T1000 (cell line): ENCODE measurements at places on chromosomes 5 and 9.
A peak's percentile ranks its signal among the peaks of the same experiment; 100 is the strongest.

DNA sequence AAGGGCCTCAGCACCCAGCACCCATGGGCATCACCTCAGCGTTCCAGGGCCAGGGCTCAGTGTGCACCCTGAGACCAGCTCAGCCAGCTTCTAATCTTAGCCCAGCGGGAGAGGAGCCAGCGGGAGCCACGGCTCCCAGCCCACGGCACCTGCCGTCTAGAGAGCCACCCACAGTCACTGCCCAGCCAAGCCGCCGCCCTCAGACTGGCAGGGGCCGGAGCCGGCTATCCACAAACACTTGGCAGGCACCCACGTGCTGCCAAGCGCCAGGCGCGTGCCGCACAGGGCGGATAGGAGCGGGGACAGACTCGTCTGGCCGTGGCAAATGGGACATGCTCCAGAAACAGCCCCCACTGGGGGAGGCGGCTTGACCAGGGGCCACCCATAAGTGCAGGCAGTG, 18.6 kb downstream of the BRD3 start:
- DNase-seq = no peak

- no peak for DNase-seq
These were observed 78.4 kb downstream of the SEMA5A start for GRCh38 chr5:9467199-9468059.

DNA sequence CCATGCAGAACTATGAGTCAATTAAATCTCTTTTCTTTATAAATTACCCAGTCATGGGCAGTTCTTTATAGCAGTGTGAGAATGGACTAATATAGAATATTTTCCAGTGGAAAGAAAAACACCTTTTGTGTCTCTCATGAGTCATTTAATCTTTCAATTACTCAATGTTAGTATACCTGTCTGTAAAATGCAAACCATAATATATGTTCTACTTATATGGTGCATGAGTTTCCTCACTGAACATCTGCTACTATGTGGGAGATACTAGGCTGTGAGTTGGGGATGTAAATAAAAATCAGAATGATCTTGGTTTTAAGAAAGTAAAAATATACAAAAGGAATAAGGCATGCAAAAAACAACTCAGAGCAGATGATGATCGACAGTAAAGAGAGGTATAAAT, 15.0 kb downstream of the CDH10 start:
- no peak for DNase-seq

GRCh38 chr5:103360475-103360874, 101.9 kb downstream of the MACIR start:
- no peak for DNase-seq

DNA sequence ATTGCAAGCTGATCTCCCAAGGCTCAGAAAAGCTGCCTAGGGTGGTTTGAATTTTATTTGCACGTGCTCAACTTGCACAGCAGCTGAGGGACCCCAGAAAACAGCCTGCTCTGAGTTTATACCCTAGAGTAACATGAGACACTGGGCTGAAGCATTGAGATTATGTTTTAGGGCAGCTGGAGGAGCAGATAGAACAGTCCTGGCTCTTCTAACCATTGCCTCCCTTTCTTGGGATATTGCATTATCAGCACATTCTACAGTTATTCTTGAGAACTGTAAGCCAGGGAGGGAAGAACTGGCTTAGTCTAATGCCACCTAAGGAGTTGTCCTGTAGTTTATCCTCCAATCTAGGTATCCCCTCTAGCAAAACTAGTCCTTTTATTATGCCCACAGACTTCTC, 10.3 kb downstream of the SMC2 start:
- DNase-seq = no peak

DNA sequence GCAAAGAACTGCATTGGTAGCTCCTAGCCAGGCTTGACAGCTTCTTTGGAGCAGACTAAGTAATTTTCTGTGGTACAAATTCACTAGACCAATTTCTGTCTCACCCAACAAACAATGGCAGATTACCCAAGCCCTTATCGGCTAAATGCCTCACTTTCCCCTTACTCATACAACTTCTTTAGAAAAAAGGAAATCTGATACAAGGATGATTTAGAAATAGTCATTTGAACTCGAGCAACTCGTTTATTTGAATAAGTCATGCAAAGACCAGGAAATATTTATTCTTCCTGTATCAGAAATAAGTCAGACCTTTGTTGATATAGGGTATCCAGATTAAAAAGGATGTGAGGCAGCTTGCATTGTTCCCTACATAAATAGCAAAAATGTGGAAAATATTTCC, 170.4 kb upstream of the CDH6 start:
- DNase-seq = no peak

- DNase-seq = no peak
These were observed 244.3 kb upstream of the WWC1 start for GRCh38 chr5:168047043-168047668.

- DNase-seq = no peak
These were observed 328.9 kb downstream of the NR2F1-AS1 start for GRCh38 chr5:93252165-93252564.

DNA sequence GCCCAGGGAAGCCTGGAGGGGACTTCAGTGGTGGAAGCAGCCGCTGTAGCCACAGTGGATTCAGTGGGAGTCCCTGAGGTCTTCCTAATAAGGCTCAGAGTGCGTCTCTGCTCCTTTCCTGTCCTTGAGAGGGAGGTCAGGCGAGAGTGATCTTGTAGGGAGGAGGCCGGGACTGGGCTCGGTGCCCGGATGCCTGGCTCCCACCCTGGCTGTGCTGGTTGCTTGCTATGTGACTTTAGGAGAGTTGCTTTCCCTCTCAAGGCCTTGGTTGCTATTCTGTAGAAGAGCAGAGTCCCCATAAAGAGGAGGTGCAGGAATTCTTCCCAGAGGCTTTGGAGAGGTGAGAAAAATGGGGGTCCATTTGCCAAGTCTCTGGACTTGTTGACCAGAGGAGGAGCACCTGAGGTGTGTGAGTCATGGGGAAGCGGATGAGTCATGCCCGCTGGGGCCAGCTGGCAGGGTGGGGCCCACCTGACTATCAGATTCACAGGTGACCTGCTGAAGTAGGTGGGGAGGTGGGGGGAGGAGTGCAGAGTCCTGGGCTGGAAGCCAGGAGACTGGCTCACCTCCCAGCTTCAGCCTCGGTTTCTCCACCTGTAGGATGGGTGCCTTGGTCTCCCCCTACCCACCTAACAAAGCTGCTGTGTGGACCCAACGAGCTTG, 13.8 kb downstream of the GSN start:
- DNase-seq = no peak

- DNase-seq = no peak
These were observed 3.1 kb downstream of the RANBP3L start for GRCh38 chr5:36298552-36298951.

DNA sequence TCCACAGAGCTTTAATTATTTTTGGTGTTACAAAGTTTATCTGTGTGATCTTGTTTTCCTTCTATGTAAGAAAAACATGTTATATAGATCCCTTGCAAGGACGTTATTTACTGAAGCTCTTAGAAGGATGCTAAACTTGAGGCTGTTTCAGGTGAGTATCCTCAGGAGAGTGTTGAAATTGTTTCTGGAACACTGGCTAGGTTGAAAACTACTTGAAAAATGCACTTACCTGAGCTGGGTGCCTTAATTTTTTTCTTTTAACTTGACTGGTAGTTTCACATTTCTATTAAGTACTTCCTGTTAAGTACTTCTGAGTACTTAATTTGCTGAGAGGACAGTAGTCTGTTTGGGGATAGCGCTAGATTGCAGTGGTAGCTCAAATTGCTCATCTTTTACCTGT, 18.1 kb downstream of the GPBP1 start:
- DNase-seq = no peak

GRCh38 chr9:24459953-24460352, 85.7 kb downstream of the IZUMO3 start:
- DNase-seq = no peak

DNA sequence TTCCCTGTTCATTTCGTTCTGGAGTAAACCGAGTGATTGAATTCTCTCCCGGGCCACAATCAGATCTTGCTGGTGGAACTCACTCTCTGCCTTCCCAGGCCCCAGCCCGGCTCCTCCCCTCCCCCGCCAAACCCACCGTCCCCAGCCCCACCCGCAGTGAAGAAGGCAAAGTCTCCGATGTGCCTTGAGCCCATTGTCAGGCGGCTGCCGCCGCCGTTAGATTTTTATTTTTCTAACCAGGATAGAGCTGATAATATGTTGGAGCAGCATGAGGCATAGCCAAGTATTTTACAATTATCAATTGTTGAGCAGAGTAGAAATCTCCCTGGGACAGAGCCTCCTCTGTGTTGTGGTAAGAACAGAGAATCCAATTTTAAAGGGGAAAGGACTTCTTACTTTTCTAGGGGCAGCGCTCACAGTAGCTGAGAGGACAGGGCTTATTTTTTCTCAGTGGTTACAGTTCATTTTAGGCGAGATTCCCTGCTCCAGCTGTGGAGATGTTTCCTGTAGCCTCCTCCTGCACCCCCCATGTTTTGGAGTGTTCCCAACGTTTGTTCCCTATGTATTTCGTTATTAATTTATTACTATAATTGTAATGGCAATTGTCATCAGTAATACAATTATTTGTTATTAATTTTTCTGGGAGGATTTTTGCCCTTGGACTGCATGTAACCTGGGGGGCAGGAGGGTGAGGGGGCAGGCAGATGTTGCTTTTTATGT, 1.3 kb downstream of the PSAT1 start:
- DNase-seq = no peak

GRCh38 chr9:134375430-134376385, 49.5 kb downstream of the RXRA start:
- DNase-seq = no peak

- DNase-seq = no peak
These were observed 99.4 kb upstream of the HAND1 start for GRCh38 chr5:154577416-154577815.

DNA sequence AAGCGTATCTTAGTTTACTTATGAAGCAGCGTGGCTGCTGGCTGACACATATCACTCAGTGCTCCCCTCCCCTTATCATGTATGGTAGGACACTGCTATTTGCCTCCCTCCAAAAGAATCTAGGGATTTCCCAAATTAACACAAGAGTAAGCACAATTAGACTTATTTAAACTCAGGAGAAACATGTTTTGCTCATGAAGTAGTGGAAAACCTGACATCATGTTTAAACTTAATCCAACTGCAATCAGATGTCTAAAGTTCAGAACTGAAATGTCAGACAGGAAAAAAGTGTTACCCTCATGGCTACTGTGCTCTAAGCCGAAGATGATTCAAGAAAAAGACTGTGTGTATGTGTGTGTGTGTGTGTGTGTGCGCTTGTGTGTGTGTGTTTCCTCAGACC, 324.1 kb upstream of the TNC start:
- DNase-seq = no peak

DNA sequence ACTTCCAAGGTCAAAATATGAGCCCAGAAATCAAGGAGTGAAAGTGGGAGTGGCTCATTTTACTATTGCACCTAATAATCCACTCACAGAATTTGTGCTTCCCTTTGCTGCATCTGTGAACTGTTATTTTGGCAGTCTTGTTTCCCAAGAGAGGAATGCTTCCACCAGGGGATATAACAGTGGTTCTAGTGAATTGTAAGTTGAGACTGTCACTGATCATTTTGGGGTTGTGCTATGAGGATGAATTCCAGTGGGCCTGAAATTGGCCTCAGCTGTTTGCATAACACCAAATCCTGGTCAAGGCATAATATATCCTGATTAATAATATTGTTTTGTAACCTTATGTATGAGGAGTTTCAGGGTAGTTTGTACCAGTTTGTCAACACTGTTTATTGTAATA, 14.4 kb downstream of the FAM200C start:
- DNase-seq = no peak

DNA sequence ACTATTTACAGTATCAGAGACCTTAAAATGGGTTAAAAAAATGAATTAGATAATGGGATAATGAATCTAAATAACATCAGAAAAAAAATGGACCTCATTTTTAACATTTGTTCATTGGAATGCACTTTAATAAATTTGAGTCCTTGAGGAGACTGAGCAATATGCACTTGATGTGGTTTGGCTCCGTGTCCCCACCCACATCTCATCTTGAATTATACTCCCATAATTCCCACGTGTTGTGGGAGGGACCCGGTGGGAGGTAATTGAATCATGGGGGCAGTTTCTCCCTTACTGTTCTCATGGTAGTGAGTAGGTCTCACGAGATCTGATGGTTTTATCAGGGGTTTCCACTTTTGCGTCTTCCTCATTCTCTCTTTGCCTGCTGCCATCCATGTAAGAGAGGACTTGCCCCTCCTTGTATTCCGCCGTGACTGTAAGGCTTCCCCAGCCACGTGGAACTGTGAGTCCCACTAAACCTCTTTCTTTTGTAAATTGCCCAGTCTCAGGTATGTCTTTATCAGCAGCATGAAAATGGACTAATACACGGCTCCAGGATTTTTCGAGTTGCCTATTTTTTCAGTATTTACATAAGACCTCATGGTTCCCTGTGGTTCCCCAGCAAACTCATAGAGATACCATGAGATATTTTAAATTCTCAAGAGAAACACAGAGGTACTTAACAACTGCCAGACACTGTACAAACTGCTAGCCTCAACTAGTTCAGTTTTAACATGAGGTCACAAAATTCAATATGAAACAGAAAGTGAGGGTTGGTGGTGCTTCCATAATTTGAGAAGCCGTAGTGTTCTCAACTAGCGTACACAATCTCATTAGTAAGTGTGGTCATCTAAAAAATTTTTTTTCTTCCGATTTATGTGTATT, 128.3 kb downstream of the TLE1 start:
- DNase-seq = no peak

DNA sequence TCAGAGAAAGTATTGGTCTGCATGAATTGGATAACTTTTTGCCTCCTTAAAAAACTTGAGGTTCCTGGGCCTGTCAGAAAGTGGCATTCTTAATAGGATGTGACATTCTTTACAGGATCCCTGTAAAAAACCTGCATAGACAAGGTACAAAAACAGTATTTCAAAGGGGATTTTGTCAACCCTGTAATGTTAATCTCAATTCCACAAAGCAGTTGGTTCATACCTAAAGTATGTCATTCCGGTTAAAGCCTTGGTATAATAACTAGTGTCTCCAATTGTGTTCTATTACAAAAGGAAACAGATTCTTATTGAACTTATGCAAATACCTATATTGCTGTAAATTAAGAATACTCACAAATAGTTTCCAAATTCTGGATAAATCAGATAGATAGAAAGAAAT, 169.7 kb downstream of the CDH10 start:
- no peak for DNase-seq

DNA sequence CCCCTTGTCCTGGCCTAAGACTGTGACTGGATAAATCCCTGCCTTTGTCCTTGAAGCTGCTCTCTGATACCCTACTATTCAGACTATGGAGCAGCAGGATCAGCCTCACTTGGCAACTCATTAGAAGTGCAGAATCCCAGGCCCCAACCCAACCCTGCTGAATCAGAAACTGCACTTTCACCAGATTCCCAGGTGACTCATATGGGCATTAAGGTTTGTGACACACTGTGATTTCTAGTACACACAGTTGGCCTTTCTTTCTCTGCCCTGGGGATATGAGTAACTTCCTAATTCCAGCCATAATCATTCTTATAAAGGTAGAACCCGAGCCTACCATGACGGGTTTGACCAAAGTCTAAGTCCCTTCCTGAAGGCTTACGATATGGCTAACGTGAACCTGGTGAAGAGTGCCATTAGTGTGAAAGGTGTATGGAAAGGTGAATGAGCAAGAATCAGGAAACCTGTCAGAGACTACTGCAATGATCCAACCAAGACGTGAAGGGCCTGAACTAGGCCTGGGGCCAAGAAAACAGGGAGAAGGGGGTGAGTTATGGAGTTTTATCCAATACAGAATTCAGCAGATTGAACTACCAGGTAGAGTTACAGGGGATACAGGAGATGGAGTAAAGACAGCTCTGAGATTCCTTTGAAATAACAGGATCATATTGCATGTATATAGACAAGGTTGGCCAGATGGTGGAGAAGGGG, 533.0 kb downstream of the BNC2 start:
- DNase-seq = peak; percentile 28

GRCh38 chr5:78610636-78611035, 37.9 kb downstream of the LHFPL2 start:
- DNase-seq = no peak

GRCh38 chr5:78758169-78758839, 109.7 kb upstream of the LHFPL2 start:
- DNase-seq = no peak
